Activated T-cell treated with anti-CD3 and anti-CD28 coated beads for 24 hours (primary cell): ENCODE measurements at places on chromosomes 5 and 9.
A peak's percentile ranks its signal among the peaks of the same experiment; 100 is the strongest.

DNA sequence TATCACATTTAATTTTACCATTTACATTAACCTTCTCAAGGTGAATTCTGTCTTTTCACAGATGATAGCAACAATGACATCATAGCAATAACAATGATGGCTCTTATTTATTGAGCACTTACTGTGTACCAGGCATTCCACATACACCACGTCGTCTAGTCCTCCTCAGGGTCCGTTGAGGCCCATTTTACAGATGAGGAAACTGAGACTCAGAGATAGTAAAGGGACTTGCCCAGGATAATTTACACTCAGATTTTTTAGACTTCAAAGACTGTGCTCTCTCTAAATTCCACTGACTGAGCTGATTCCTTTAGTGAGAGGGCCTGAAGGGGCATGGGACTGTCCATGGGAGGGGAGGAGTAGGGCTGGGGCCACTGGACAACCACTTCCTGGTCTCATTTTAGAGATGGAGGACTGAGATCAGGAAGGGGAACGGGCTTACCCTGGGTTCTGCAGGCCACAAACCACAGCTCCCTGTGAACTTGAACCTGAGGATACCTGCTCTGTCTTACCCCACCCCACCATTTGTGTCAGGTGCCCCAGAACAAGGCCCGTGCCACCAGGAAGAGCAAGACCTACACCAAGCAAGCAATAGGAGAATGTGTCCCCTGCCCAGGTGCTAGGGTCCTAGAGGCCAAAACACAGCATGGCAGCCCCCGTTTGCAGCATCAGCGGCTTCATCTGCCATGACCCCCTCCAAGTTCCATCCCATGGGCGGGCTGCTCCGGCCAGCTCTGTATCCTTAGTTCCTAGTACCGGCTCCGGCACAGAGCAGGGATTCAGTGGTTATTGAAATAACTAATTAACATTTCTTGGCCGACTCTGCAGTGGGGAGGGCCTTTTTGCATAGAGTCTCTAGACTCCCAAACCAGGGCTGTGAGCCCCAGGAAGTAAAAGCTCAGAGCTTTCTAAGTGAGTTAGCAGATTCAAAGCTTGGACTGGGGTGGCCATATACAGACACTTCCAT lies 96.6 kb downstream of the RGS3 start:
- DNase-seq: no peak

DNA sequence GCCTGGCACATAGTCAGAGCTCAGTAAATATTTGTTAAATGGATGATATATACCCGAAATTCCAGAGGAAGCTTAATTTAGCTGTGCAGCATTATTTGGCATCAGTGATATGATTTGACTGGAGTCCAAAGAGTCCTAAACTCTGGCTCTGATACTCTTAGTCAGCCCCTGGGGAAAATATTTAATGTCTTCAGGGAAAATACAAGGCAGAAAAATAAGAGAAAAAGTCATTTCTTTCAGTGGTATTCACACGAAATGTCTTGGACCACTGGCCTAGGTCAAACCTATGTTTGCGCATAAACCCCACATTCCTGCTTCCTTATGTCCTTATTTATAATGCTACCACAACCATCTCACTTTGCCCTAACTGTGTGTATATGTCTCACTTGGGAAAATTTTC lies 23.8 kb downstream of the GLRA1 start:
- DNase-seq: no peak

DNA sequence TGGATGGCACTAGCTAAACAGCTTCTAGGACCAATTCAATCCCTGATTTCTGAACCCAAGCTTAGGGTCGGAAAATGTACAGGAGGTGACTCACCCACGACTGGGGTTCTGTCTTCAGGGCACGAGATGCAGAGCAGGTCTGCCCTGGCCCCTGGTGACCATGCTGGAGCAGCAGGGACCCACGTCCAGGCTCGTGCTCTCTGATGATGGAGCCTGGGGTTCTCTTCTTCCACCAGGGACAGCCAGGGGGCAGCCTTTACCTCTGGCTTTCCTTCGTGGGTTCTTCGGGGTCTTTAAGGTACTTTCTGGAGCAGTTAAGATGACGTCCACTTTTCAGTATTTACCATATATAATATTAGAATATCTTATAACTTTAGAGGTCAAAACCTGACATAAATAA lies 2.1 kb downstream of the CFAP77 start:
- no peak for DNase-seq

DNA sequence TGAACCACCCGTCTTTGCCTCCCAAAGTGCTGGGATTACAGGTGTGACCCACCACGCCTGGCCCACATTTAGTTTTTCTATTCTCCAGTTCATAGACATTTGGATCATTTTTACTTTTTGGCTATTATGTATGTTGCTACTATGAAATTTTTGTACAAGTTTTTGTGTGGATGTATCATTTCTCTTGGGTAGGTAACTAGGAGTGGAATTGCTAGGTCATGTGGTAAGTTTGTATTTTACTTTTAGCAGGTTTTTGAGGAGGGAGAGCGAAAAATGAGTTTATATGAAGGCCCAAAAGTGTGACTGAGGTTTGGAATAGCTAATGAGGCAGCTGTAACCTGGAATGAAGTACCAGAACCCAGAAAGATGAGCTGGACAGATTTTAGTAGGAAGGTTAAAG lies 35.2 kb downstream of the ARHGAP26 start:
- DNase-seq: no peak

GRCh38 chr5:83048277-83048676 lies 28.9 kb downstream of the TMEM167A start:
- no peak for DNase-seq

GRCh38 chr9:109274884-109275730 lies 45.8 kb downstream of the EPB41L4B start:
- DNase-seq: no peak

DNA sequence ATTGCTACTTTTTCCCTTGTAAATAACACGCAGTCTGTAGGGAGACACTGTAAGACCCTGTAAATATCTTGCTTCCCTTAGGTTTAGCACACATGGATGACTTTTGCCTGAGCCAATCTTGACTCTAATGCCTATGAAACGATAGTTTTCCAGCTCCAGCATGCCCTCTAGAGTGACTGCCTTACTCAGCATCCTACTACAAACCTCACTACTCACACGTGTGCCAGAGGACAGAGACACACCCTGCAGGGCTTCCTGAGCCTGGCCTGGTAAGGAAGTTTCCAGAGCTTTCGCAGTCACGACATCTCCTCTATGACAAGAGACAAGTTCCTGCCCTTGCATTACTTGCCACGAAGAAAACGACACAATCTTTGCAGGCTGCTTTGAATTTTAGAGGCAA lies 138.1 kb downstream of the ATPSCKMT start:
- DNase-seq: no peak

GRCh38 chr5:123719004-123719403 lies 207.0 kb downstream of the CSNK1G3 start:
- DNase-seq: no peak

DNA sequence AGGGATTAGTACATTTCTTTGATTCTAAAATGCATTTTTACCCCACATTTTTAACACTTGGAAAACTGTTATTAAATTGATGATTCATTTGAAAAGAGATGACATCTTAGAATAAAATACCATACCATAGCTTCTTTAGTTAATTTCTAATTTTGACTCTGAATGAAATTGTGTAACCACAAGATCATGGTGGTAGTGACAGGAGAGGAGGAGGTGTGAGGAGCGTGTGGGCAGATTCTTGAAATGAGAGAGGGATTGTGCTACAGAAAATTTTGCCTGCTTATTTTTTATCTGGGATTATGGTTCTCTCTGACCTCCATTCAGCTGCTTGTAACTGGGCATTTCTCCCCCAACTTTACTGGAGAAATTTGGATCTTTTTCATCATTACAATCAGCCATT lies 173.3 kb upstream of the CLINT1 start:
- no peak for DNase-seq

GRCh38 chr5:67331296-67331925 lies 134.8 kb upstream of the CD180 start:
- DNase-seq: no peak

GRCh38 chr5:59813761-59814536 lies 79.6 kb downstream of the PDE4D start:
- no peak for DNase-seq

DNA sequence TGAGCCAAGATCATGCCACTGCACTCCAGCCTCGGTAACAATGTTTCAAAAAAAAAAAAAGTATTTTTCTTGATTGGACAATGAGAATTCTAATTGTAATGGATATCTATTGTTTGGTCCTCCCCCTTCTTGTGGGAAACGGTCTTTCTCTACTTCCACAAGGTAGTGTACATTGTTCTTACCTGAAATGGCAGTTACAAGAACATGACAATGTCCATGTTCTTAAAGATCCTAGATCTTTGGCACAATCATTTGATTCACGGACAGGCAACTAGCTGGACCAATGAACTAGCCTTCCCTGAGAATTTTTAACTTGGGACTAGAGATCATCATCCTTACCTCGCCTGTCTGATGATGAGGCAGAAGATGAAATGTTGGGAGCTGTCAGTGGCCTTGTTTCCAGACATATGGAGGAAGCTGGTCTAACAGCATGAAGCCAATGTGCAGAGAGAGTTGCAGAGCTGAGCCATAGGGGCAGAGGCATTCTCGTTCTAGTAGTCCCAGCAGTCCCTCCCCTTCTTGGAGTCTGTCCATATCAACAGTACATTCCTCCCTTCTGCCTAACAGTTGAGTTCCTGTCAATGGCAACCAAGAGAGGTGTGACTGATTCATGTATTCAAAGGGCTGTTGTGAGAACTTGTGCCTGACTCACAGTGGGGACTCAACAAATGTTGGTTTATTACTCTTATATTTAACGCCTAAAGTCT lies 2.1 kb upstream of the MARCHF6 start:
- no peak for DNase-seq

- DNase-seq: no peak
Measured at GRCh38 chr5:122723606-122724352, 51.1 kb upstream of the SNX2 start.

GRCh38 chr5:163807781-163808180 lies 302.4 kb downstream of the MAT2B start:
- no peak for DNase-seq

DNA sequence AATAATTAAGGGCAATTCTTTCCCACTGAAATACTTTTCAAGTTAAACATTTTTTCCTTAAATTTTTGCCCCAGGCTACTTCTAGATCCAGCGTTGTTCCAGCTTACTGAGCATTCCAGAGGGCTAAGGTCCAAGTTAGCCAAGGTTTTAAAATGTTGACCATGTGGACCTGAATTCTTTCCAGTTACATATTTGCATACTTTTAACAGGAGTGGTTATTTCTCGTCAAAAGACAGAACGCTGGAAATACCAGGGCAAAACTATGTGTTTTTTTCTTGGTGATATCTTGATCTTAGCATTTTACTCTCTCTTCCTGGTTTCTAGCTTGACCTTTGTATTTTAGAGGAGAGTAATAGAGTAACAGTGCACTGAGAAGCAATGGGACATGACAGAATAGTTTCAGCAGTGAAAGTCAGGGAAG lies 32.8 kb downstream of the TMC1 start:
- DNase-seq: no peak

GRCh38 chr5:65938256-65938655 lies 11.9 kb downstream of the ERBIN start:
- DNase-seq: no peak

GRCh38 chr5:114977979-114978573 lies 191.6 kb downstream of the TRIM36 start:
- no peak for DNase-seq

- no peak for DNase-seq
Measured at GRCh38 chr9:128723352-128723865, 518 bp downstream of the ZDHHC12 start.

DNA sequence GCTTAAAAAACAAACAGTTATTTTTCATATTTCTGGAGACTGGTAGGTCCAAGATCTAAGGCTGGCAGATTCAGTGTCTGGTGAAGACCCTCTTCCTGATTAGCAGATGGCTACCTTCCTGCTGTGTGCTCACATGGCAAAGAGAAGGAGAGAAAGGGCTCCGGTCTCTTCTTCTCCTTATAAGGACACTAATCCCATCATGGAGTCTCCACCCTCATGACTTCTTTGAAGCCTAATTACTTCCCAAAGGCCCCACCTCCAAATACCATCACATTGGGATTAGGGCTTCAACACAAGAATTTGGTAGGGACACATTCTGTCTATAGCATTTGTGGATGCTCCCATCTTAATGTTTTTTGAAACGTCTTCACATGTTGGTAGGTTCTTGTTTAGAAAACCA lies 391.1 kb downstream of the TMEM161B start:
- DNase-seq: no peak

DNA sequence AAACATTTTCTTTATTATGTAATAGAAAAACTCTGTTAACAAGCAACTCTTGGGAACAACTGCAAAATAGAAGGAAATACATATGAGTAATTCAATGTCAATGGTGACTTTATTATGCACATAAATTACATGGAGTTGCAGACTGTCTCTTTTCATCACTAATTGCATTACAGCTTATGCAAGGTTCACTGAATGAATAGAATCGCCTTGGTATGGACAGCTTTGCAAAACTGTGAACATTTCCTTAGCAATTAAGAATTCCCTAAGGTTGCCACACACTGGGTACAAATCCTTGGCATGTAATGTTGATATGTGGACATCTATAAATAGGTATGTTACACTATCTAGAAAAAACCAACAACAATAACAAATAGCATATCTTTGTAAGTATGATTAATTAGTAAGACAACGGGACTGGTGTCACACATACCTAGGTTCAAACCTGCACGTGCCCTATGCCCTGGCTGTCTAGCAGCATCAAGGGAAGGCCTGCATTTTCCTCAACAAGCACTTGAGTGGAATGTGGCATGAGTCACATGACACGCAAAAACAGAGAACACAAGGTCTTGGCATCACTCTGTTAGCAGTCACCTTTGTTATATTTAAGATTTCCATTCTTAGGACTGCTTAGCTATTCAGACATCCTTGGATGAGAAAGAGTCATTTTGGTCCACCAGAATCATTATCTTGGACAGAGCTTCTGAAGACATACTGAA lies 263.9 kb downstream of the CTNND2 start:
- no peak for DNase-seq

DNA sequence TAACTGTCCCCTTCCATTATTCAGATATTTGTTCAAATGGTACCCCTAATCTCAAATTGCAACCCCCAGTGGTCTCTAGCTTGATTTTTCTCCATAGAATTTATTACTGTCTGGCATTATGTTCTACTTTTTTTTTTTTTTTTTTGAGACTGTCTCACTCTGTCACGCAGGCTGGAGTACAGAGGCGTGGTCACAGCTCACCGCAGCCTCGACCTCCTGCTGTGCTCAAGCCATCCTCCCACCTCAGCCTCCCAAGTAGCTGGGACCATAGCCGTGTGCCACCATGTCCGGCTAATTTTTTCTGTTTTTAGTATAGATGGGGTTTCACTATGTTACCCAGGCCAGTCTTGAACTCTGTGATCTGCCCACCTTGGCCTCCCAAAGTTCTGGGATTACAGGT lies 2.0 kb upstream of the REEP5 start:
- DNase-seq: no peak

- DNase-seq: no peak
Measured at GRCh38 chr5:168479166-168479565, 7.1 kb upstream of the RARS1 start.

- DNase-seq: peak; percentile 41
Measured at GRCh38 chr9:92961627-92962302, 14.4 kb downstream of the FGD3 start.

GRCh38 chr9:75112789-75113188 lies 24.5 kb downstream of the OSTF1 start:
- DNase-seq: no peak
